ENCODE measurements at places on chromosomes 7 and 10.

DNA sequence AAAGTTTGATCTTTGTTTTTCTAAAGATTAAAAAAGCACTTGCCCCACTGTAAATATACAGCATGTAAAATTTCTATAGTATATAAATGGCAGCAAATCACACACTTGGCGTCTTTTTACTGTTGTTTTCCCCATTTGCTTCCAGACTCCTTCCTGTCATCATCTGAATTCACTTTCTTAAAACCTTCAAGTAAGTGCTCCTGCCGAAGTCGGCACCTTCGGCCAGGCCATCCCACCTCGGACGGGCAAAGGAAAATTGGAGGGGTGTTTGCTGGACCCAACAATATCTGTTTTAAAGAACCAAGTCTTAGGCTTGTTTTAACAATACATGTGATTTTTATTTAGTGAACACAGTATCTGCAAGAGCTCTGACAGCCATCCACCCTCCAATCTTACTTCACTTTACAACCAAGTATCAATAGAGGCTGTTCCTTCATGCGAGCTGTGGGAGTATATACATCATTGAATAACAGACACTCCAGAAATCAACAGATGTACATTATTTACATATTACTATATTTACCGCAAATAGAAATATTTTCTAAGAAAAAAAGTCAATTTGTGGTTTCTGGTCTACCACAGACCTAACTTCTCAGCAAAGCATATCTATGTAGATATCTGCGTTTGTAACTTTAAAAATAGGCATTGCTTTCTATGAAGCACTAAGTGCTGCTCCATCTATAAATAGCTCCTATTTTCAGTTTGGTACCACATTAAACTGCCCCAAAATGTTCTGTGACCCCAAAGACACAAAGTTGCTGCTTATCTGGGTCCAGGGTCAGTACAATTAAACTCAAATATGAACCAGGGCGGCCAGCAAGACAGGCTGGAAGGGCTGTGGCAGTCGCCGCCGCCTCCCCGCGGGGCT, 110.7 kb downstream of the CYTH3 start:
- DNase-seq: no peak

- no peak for DNase-seq
Observed at GRCh38 chr7:106448346-106448991, 163.7 kb upstream of the NAMPT start.

- DNase-seq: no peak
Observed at GRCh38 chr7:55439627-55440026, 74.5 kb downstream of the LANCL2 start.

DNA sequence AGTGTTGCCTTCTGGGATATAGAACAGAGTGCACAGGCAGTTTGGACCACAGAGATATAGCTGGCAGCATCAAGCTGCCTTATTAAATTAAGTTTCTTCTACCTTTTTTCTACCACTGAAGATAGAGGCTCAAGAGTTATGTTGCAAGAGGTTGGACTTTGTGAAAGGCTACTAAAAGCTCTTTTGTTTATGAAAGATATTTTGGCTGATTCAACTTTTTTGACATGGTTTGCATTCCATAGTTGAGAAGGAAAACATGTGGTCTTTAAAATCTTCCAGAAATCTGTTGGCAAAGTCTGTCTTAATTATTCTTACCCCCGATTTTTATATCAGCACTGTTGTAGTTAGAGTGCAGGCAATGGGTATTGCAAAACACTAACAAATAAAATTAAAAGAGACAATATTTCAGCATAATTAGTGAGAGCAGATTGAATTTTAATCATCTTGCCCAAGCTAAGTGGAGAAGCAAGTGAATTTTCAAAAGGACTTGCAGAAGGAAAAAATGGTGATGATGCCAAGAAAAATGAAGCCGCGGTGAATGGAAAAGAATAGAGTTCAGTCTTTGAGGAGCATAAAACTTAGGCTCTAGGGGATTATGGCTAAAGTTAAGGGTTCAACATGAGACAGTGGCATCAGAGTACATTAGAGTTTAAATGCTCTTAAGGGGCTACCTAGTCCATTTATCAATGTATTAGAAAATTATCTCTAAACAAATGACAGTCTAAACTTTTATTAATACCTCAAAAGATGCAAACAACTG, 450.9 kb upstream of the CNTNAP2 start:
- DNase-seq: no peak

DNA sequence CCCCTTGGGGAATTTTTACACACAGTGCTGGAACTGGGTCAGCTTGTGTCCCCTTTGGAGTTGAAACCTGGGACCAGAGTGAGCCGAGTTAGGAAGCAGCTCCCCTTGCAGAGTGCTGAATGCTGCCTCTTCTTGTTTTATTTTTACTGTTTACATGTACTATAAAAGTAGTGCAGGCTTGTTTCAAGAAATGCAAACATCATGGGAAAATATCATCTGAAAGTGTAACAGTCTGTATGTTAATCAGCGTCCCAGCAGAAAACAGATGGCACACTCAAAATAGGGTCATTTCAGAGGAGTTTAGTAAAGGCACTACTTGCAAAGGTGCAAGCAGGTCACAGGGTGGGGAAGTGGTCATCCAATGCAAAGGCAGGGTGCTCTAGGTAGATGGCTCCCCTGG, 30.1 kb downstream of the CXCL12 start:
- no peak for DNase-seq

DNA sequence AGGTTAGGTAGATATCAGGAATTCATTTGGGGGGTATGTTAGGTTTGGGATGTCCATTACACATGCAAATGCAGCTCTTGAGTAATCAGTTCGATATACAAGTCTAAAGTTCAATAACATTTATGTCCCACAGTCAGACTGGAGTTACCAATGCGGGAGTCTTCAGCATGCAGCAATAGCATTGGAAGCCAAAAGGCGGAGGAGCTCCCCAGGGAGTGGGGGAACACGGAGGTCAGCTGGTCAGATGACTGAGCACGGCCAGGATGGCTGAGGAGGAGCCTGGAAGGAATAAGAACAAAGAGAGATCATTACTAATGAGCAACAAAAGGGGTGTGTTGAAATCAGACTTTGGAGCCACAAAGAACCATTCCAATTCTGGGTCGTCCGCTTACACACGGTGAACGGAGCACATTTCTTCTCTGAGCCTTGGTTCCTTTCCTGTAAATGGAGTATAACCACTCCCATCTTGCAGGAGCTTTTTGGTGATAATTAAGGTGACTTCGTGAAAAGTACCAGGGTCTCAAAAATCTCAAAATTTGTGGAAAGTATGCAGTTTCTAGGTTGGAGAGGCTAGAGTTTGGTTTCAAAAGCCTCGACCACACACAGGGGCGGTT, 478 bp upstream of the ZNF22 start:
- DNase-seq: no peak

DNA sequence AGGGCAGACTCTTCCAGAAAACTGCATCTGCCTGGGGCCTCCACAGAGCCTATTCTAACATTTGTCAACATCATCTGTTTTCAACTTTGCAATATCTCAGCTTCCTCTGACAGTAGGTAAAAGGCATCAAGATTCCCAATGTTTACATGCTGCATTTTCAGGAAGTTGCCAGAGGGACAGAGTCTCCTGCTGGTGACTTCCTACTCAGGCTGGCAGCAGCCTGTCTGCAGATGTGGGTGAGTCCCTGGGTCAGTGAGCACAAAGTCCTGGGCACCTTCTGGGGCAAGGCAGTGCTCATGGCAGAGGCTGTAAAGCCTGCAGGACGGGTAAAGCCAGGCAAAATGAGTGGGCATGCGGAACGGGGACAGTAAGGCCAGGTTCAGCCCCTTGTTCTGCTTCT, 69.4 kb downstream of the EBF3 start:
- no peak for DNase-seq

DNA sequence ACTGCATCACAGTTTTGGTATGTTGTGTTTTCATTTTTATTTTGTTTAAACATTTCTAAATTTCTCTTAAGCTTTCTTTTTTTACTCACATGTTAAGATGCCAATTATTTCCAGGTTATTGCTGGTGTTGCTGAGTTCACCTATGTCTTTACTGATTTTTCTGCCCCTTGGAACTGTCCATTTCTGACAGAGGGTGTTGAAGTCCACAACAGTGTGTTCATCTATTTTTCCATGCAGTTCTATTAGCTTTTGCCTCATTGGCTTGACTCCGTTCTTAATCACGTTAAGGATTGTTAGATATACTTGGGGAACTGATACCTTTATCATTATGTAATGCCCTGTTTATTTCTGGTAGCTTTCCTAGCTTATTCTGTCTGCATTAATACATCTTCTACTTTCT, 158.0 kb upstream of the TCERG1L start:
- DNase-seq: no peak

GRCh38 chr7:46454816-46455215, 533.7 kb upstream of the IGFBP3 start:
- no peak for DNase-seq

- no peak for DNase-seq
Observed at GRCh38 chr7:96241855-96242254, 80.0 kb downstream of the SLC25A13 start.

DNA sequence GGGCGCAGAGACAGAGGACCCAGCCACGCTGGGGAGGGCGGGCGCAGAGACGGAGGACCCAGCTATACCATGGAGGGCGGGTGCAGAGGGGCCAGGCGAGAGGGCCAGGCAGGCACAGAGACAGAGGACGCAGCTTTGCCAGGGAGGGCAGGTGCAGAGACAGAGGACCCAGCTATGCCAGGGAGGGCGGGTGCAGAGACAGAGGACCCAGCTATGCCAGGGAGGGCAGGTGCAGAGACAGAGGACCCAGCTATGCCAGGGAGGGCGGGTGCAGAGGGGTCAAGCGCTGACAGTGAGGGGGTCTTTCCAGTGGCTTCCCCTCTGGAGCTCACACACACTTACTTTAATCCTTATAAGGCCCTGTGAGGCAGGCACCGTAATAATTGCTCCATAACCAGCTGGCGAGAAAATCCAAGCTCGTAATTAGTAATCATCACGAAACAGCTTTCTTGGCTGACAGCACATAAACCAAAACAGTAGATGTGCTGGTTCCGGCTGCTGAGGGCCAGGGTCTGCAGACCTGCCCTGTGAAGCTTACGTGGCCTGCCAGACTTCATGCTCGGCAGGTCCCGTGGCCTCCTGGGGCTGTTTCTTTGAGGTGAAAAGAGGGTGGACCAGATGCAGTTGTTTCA, 137.2 kb downstream of the VIPR2 start:
- no peak for DNase-seq

Data from activated naive CD8-positive, alpha-beta T cell treated with anti-CD3 and anti-CD28 coated beads, Interleukin-2, amount 50 U/mL, for 16 hours (primary cell).